ENCODE measurements at places on chromosomes 7 and 10.

- DNase-seq: no peak
These were observed 192.7 kb upstream of the LRGUK start for GRCh38 chr7:133934262-133934976.

GRCh38 chr10:69096045-69096444 lies 8.1 kb downstream of the SRGN start:
- DNase-seq: no peak

DNA sequence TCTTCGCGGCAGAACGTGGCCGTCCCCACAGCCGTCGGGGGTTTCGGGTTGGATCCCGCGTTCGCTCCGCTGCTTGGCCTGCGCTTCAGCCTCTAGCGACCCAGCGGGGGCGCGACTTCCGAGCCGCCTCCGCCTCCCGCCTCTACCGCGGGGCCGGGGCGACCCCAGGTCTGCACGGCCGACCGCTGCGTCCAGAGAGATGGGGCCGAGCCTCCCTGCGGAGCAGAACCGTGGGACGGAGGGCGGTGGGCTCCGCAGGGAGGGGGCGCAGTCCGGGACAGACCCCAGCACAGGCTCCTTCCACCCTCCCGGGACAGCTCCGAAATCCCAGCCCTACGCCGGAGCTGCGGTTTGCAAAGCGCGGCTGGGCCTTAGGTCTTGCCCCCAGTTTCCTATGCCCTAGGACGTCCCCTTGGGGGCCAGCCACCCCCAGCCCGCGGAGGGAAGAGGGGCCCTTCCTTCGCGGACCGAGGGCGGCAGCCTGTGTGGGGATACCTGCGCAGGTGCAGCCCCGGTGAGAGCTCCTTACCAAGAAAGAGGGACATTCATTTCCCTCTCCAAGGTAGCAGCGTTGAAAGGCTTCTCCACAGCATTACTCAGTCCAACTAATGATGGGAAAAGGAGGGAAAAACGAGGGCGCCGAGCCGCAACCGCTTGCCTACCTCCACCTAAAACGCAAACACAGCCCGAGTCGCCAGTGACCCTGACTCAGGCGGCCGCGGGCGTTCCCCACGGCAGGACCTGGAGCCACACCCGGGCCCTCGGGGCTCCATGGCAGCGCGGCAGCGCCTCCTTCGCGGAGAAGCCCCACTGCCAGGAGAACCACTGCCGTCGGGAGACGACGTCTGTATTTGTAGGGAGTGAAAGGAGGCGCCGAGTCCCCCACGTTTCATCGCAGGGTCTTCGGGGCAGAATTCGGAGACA lies 115.7 kb downstream of the BMS1 start:
- DNase-seq: no peak

DNA sequence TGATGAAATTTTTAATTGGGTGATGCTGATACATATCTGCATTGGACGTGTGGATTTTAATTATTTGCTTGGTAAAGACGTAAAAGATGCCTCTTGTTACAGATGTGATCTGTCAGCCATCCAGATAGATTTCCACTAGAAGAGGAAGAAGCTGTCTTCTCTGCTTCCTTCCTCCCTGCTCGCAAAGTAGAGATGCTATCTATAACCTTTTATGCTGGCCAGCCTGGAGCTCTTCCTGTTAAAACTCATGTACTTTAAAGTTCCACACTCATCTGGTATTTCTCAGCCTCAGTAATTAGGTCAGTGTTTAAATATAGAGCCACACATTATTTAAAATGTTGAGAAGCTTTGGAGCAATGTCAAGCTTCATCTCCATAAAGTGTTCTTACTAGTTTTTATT lies 51.2 kb upstream of the TMEM229A start:
- DNase-seq: no peak

DNA sequence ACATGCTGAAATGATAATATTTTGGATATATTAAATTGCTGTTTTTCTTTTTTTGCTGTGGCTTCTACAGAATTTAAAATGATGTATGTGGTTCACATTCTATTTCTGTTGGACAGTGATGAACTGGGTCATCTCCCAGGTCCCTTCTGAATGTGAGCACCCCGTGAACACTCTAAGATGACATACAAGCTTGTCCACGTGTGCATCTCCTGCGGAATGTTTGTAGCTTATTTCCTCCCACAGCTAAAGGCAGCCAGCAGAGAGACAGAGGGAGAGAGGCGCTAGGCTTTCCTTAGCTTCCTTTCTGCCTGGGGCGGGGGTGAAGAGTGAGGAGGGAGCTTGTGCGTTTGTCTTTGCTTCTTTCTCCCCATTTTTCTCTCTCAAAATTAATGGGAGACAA lies 219.1 kb downstream of the EMX2 start:
- no peak for DNase-seq

DNA sequence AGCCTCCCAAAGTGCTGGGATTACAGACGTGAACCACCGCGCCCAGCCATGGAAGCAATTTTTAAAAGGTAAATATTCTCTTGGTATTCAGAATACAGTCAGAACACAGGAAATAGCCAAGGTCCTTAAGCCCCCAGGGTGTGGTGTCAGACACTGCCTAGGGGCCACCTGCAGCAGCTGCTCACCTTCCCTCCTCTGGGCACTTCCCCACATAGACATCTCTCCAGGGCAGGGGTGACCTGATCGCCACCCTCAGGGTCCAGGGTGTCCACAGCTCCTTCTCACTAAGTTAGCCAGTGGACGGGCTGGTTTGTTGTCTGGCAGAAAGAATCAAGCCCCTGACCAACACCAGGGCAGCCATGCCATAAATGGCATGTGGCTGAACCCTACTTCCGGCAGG lies 15.9 kb downstream of the URGCP start:
- no peak for DNase-seq
